ENCODE measurements at places on chromosomes 13 and 19. TPM values are rescaled to one million over a fixed set of nuclear protein-coding genes. Genes with fewer than 3 reads are reported as not detected.

Gene FAM124A
- 5.1 TPM for polyA plus RNA-seq

- DNase-seq = no peak
Observed at GRCh38 chr13:110438776-110439175, 122.7 kb downstream of the RAB20 start.

- no peak for DNase-seq
Observed at GRCh38 chr19:34997071-34997617, 3.0 kb upstream of the GRAMD1A start.

- no peak for DNase-seq
Observed at GRCh38 chr13:76647550-76647949, 238.7 kb downstream of the KCTD12 start.

All from right lung (tissue), 10 donors.